ENCODE measurements at places on chromosomes 7 and 10.

DNA sequence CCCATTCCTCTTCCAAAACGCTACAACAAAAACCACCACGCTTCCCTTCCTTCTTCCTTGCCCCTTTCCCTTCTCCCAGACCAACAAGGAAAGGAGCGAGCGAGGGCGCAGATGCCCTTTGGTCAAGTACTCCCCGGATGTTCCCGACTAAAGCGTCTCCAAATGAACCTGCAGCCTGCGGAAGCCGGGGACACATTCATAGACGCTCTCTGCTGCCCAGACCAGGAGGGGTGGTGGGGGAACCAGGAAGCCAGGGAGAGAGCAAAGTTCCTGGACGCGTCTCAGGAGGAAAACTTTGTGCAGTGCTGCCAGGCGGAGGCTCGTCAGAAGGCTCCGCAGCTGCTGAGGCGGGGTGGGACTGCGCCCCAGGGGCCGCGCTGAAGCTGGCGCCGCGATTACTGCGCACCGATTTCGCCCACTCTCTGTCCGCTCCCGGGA lies 754 bp downstream of the SEMA3D start:
- no peak for DNase-seq

- peak; percentile 22 for DNase-seq
These were observed at the start of gene PRRT4 for GRCh38 chr7:128361411-128362379. PRRT4 (minus strand) TSS chr7:128361690.

GRCh38 chr10:99906470-99906869 lies 103.3 kb downstream of the DNMBP start:
- no peak for DNase-seq

DNA sequence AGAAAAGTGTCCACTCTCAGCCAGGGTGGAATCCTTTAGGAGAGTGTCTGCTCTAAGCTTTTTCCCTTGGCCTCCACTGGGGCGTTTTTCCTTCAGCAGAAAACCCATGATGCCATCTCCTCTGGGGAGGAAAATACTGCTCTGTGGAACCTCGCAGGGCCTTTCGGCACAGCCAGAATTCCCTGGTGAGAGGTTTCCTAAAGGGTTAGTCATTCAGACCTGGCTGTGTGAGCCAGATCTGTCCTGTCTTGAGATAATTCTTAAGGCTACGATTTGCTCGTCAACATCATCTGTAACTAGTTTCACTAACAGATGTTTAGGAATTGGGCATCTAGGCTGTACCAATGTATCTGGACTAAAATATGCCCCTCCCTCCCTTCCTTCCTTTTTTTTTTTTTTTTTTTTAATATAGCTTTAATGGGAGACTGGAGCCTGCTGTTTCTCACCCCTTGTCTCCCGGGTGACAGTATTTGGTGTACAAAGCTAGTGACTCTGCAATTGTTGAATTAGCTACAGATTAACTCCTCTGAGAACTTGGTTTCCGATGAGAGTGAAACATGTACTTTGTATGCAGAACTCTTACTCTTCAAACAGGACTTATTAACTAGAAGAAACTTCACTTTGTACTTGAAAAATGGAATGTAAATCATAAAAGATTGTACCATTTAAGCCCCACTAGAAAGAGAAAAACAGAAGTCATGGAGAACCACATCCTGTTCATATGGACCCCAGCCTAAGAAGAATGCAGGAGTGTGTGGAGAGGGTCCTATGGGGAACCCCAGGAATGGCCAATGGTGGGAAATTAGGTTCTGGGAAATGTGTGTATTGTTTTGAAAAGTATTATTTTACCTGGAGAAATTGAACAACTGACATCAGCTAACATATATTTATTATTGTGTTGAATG lies 230.9 kb downstream of the CAMK1D start:
- no peak for DNase-seq

GRCh38 chr7:139667377-139667776 lies 110.4 kb downstream of the HIPK2 start:
- no peak for DNase-seq

GRCh38 chr7:82423446-82423845 lies 20.1 kb downstream of the CACNA2D1 start:
- no peak for DNase-seq

DNA sequence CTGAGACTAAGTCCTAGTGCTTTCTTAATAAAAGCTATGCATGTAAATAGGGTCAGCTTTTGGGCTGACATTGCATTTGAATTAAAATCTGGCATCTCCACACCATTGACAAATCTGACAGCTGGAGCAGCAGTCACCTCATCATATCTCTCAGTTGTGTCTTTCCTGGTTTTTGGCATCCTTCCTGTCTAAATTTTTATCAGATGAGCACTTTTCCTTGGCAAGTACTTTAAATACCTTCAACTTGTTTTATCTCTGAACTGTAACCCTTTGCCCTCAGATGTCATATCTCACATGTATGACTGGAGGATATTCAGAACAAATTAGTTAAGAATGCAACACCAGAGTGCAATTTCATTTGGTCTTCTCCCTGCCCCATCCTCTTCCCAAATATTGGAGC lies 1066.2 kb downstream of the LRMDA start:
- no peak for DNase-seq

GRCh38 chr10:70573599-70574506 lies 28.7 kb downstream of the PRF1 start:
- no peak for DNase-seq

- no peak for DNase-seq
These were observed 80.1 kb downstream of the OSBPL3 start for GRCh38 chr7:24899905-24900304.

DNA sequence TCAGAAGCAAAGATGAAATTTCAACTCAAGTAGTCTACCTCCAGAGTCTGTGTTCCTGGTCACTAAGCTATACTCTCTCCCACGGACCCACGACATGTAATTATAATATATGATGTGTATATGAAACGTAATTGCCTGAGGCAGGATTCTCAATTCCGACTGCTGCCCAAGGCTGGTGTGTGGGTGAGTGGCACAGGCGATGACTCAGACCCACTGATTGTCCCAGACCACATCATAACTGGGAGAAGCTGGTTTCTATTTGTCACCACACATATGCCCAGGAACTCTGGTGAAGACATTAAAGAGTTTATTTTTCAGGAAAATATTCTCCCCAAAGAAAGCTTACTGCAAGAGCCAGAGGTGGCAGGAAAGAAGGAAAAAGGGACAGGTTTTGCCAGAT lies 219.3 kb downstream of the JAZF1 start:
- no peak for DNase-seq

GRCh38 chr10:110034596-110034995 lies 26.8 kb downstream of the ADD3 start:
- no peak for DNase-seq

DNA sequence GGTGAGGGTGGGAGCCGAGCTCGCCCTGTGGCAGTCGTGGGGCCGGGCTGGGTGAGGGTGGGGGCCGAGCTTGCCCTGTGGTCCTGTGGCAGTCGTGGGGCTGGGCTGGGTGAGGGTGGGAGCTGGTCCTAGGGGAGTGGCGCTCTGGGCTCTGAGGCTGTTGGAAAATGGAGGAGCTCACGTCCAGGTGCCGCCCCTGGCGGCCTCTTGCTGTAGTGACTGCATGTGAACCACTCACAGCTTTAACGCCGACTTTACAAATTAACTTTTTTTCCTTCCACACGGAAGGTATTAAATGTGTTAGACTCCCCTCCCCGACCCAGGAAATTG lies 312.6 kb downstream of the WDR37 start:
- DNase-seq: peak; percentile 21

GRCh38 chr10:116888380-116889055 lies 39.2 kb downstream of the ENO4 start:
- DNase-seq: no peak

DNA sequence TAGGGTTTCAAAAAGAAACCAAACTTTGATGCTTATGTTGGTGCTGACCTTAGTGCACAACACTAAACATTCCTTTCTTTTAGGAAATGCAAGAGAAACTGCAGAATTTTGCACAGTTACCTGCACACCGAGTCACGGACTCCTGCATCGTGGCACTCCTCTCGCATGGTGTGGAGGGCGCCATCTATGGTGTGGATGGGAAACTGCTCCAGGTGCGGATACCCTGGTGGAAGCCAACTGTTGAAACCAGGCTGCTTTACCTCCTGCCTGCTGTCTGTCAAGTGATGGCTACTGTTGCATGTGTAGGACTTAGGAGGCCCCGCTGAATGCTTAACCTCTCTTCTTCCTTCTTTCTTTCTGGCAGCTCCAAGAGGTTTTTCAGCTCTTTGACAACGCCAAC lies 11.7 kb downstream of the CASP2 start:
- DNase-seq: peak; percentile 22

- DNase-seq: no peak
These were observed 1285.8 kb upstream of the SORCS1 start for GRCh38 chr10:108450280-108450679.

- DNase-seq: no peak
These were observed 586.8 kb upstream of the MGMT start for GRCh38 chr10:128880159-128880725.

DNA sequence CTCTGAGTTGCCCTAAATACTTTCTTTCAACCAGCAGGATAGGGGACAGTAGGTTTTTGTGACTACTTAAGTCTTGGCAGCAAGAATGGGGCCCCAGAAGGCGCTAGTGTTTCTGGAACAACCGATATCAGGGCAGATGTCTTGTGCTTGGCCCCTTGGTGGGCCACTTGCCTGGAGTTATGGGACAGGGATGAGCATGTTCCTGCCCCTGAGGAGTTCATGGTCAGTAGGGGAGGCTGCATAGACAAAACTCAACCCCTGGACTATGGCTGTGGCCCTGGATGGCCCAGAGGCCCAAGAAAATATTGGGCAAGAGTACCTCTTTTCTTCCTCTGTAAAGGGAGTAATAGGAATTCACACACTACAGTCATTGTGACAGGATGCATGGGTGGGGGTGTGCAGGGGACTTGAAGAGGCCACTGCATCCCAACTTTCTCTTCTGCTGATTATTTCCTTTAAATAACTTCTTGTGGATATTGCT lies 57.7 kb upstream of the IGFBP3 start:
- no peak for DNase-seq

DNA sequence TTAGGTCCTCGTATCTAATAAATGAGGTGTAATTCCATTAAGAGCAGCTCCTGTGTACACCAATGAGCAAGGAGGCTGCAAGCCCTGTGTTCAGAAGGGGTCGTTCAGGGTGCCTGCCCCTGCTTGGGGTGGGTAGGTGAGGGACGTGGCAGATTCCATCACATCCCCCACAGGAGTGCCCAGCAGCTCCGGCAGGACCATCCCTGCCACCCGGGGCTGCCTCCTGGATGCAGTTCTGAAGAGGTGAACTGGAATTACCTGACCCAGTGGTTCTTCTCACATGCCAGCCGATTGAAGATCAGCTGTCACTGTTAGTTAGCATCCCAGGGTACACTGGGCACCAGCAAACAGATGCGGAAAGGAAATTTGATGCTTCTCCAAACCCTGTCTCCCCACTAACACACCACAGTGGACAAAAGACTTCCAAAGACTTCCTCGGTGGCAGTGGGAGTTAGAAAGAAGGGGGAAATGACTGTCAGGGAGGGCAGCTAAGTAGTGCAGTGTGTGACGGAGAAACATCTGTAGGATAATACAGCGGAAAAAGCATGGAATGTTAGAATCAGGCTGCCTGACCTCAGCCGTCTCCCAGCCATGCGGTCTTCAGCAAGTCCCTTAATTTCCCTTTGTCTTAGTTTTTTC lies 313.6 kb upstream of the ZMIZ1 start:
- DNase-seq: no peak

DNA sequence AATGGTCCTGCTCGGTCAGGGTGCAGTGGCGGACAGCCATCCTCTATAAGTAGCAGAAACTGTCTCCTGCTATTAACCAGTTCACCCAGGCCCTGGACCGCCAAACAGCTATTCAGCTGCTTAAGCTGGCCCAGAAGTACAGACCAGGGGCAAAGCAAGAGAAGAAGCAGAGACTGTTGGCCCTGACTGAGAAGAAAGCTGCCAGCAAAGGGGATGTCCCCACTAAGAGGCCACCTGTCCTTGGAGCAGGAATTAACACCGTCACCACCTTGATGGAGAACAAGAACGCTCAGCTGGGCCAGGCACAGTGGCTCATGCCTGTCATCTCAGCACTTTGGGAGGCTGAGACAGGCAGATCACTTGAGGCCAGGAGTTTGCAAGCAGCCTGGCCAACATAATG lies 5.6 kb upstream of the NSUN5 start:
- no peak for DNase-seq

GRCh38 chr10:22301193-22301592 lies 15.0 kb upstream of the COMMD3 start:
- DNase-seq: no peak

GRCh38 chr10:71427246-71427645 lies 30.5 kb downstream of the CDH23 start:
- no peak for DNase-seq

GRCh38 chr10:83680470-83680891 lies 458.8 kb upstream of the GHITM start:
- no peak for DNase-seq

DNA sequence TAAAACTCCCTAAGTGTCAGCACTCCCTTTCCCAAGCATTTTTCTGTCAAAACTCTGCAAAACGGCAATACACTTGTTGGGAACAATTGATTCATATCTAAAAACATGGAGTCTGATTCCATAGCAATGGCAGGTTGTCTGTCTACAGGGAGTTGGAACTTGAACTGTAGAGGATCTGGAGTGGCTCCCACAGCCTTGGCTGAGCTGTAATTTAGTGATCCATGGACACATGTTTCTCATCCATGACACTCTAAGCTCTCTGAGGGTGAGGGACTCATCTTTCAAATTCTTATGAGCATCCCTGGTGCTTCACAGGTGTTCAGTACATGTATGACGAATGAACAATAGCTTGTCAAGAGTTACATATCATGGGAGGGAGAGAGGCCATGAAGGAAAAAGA lies 466.1 kb downstream of the GRID1 start:
- DNase-seq: no peak

- DNase-seq: no peak
These were observed 5.4 kb upstream of the DMTF1 start for GRCh38 chr7:87146740-87147386.

DNA sequence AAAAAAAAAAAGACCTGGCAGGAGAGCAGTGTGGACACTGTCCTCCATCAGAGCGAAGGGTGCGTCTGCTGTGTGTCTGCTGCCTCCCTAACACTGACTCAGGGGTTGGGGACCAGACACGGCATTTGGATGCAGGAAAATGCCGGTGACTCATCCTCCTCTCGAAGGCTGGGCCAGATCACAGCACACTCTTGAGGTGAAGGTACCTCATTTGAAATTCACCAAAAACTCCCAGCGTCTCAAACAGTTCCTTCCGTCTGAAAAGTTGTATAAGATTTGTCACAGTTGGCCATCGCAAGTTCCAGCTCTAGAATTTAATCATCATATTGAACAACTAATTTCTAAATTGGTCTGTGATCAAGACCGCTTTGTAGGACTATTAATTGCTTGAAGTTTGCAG lies 118.1 kb upstream of the LYZL2 start:
- DNase-seq: no peak

GRCh38 chr7:47458486-47458885 lies 123.4 kb downstream of the TNS3 start:
- no peak for DNase-seq
